ENCODE measurements at places on chromosomes 7 and 10. TPM values are rescaled to one million over a fixed set of nuclear protein-coding genes. Genes with fewer than 3 reads are reported as not detected.

Gene CLDN3
- 19.2 TPM for total RNA-seq

Gene ZNF853
- 0.05 TPM for total RNA-seq

Gene NUTM2B
- 1.4 TPM for total RNA-seq

Gene CFAP46
- total RNA-seq: 1.4 TPM

Gene TMEM139
- total RNA-seq: 9.9 TPM

Gene ELFN1
- total RNA-seq: 4.4 TPM

Gene GJD4
- total RNA-seq: not detected

Gene AZGP1
- total RNA-seq: 1.1 TPM

Gene EIF5AL1
- total RNA-seq: 5.6 TPM

Gene IRF5
- total RNA-seq: 16.5 TPM

Gene TMEM140
- not detected for total RNA-seq

Gene AKR1D1
- total RNA-seq: 0.10 TPM

Gene CTAGE8
- 6.1 TPM for total RNA-seq

Gene UNCX
- not detected for total RNA-seq

Gene LZTS2
- total RNA-seq: 93.0 TPM

Gene MPLKIP
- 49.4 TPM for total RNA-seq

Gene TMEM236
- 0.07 TPM for total RNA-seq

Gene MYO1G
- 0.74 TPM for total RNA-seq

Gene SPDYE8
- total RNA-seq: not detected

Gene PNLIP
- 1.3 TPM for total RNA-seq

Gene ACSM6
- total RNA-seq: not detected

Gene MUC12
- total RNA-seq: 0.64 TPM

Gene MRLN
- not detected for total RNA-seq

Gene CCDC172
- total RNA-seq: not detected

Gene LRIT1
- total RNA-seq: not detected

Gene FFAR4
- not detected for total RNA-seq

Gene CHST3
- total RNA-seq: 10.6 TPM

Gene GIMAP1
- total RNA-seq: 0.10 TPM

Gene UPK3BL2
- 7.0 TPM for total RNA-seq

Gene ZKSCAN5
- 10.2 TPM for total RNA-seq

Gene MET
- 200 TPM for total RNA-seq

Gene SUN3
- total RNA-seq: 4.5 TPM

Gene ZNF804B
- total RNA-seq: not detected

Gene CLCN1
- total RNA-seq: 0.47 TPM

Gene LAMB1
- 32.0 TPM for total RNA-seq

Gene ODAD2
- 20.4 TPM for total RNA-seq

Gene CYP2W1
- total RNA-seq: not detected

Gene BRAT1
- total RNA-seq: 47.6 TPM

Gene IFIT1B
- total RNA-seq: not detected

Gene CHST12
- 14.2 TPM for total RNA-seq

Gene CRPPA
- 1.6 TPM for total RNA-seq

Gene SMO
- total RNA-seq: 12.8 TPM

Gene ANKRD2
- total RNA-seq: 0.15 TPM

Gene UNC5B
- total RNA-seq: 22.0 TPM
